Activated CD4-positive, CD25-positive, alpha-beta regulatory T cell treated with anti-CD3 and anti-CD28 coated beads, Interleukin-2, amount 50 U/mL, for 16 hours (primary cell): ENCODE measurements at places on chromosomes 7 and 10.

GRCh38 chr10:103458720-103459119, at the start of gene CALHM1:
CALHM1 (minus strand) TSS chr10:103458900; CDS start chr10:103458751, 149 bp downstream.
- no peak for DNase-seq

- no peak for DNase-seq
These were observed 99.6 kb downstream of the ZMYND11 start for GRCh38 chr10:234708-235406.

- no peak for DNase-seq
These were observed 1.7 kb downstream of the PALS2 start for GRCh38 chr7:24574950-24575349.

DNA sequence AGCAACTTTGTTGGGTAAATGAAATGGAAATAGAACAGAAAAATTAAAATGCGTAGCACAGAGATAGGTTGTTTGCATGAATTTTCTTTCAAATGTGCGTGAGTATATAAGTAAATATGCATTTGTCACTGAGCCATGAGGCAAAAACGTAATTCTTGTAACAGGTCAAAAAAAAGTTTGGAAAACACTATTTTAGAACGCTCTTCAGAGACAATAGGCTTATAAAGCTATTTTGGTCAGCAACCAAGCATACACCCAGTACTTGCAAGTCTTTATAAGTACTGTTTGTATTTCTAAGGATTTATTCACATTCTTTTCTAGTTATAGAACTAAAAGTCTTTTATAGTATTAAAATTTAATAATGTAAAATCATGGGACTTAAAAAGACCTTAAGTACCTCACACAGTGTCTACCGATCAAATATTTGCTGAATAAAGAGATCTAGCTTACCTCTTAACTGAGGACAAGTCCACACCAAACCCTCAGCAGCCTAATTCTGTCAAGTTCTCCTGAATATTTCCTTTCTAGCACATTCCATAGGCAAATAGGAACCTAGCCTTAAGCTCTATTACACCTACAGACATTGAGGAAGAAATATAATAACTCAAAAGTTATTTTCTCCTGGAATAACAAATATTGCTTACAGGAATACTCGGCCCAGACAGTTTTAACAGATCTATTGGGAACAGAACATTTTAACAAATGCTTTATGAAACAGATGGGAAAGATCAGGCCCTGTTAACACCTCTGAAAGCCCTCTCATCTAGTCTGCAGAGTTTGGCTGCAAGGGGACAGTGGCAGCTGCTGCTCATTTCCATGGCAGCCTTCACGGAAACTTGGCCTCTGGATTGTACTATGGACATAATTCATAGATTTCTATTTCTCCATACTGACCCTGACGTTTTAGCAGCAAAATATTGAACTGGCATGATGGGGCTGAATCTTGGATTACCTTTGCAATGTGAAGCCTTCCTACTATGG, 8.8 kb downstream of the CRPPA start:
- DNase-seq = no peak

DNA sequence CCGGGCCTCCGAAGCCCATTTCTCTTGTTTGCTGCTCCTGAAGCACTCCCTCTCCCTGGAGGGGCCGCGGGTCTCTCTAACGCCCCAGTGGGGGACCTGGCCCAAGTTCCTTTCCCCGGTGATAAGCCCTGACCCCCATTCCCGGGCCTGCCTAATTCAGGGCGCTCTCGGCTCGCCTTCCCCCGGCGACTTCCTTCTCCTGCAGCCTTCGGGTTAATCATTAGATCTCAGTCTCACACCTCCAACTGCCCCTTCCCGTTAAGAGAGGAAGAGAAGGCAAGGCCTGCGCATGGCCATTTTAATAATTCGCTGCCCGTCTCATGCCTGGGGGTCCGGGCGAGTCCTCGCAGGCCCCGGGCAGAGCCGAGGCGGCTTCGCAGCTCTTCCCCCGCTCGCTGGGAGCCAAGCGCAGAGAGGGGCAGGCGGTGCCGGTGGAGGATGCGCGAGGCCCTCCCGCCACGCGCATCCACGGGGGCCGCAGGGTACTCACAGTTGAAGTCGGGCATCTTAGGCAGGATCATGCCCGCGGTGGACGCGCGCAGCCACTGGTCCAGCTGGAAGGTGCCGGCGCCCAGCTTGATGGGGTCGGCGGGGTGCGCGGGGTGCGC, 1.2 kb downstream of the MNX1 start:
- DNase-seq = no peak
